Activated T-helper 2 cell treated with anti-CD3 and anti-CD28 coated beads, Interferon-gamma antibody, Interleukin-2, Interleukin-4, amounts not matched to agents 10 μg/mL and 5 μg/mL and 100 μg/mL, durations not matched to agents 14 hours and 24 hours and 36 hours (primary cell): ENCODE measurements at places on chromosomes 1 and 21. TPM values are rescaled to one million over a fixed set of nuclear protein-coding genes. Genes with fewer than 3 reads are reported as not detected.

DNA sequence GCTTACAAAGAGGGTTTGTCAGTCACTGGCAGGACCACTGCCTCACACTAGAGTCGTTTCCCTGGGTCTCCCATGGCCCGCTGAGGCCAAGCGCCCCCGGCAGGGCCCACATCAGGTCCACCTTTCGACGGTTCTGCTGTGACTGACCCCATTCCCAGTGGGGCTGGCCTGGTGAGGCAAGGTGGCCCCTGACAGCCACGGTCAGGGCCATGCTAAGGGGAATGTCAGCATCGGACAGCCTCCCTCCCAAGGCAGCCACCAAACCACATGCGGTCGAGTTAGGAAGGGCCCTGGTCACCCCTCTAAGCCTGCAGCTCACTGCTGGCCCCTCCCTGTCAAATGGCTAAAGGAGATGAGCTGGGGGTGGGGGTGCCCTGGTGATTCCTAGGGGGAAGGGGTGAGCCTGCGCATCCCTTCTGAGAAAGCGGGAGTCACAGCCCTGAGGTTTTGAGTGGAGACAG lies 2.9 kb upstream of the KIF17 start:
- no peaks in the 10 kb centered on the region for H3K36me3 ChIP-seq
- DNase-seq = no peak
- H3K4me1 ChIP-seq = peaks cover 2% of the 10 kb centered on the region
- H3K4me3 ChIP-seq = no peak overlapping the region
- peaks cover 42% of the 10 kb centered on the region for H3K27me3 ChIP-seq

- no peaks in the 10 kb centered on the region for H3K4me1 ChIP-seq
- H3K36me3 ChIP-seq = peaks cover 86% of the 10 kb centered on the region
- H3K27ac ChIP-seq = no peak overlapping the region
- H3K27me3 ChIP-seq = no peaks in the 10 kb centered on the region
Observed at GRCh38 chr1:54853096-54853792, 33.8 kb downstream of the DHCR24 start.

GRCh38 chr1:59892841-59893811 lies 33.4 kb downstream of the CYP2J2 start:
- H3K4me3 ChIP-seq = no peak overlapping the region
- no peaks in the 10 kb centered on the region for H3K36me3 ChIP-seq

GRCh38 chr1:8476006-8476405 lies 158.1 kb downstream of the SLC45A1 start:
- H3K4me1 ChIP-seq = peaks cover 65% of the 10 kb centered on the region
- no peak overlapping the region for H3K4me3 ChIP-seq
- H3K27me3 ChIP-seq = no peaks in the 10 kb centered on the region
- H3K27ac ChIP-seq = no peak overlapping the region
- DNase-seq = no peak
- peaks cover 33% of the 10 kb centered on the region for H3K36me3 ChIP-seq

DNA sequence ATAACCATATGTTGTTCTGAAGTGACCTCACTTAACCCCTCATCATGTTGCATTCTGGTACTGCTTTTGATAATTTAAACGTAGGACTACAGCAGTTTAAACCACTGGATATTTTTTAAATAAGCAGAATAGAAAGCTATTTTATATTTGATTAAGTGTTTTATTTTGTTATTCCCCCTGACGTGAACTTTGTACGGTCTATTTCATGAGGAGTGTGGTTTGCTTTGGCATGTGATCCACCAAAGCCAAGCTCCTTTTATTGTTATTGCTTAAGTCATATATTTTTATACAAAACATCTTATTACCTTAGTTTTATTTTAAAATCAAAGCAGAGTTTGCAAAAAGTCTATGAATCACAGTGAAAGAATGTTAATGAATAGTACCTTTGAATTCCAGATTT lies 101.4 kb upstream of the L1TD1 start:
- no peak overlapping the region for H3K27ac ChIP-seq
- no peaks in the 10 kb centered on the region for H3K27me3 ChIP-seq
- DNase-seq = no peak
- no peaks in the 10 kb centered on the region for H3K4me1 ChIP-seq
- no peak overlapping the region for H3K4me3 ChIP-seq
- H3K36me3 ChIP-seq = no peaks in the 10 kb centered on the region

Gene SMPDL3B
- total RNA-seq = 0.37 and 0.44 TPM in 2 replicates

Gene HUNK
- total RNA-seq = 0.43 and 0.55 TPM in 2 replicates
